CD4-positive, alpha-beta T cell treated with Interleukin-21 for 1 hour (primary cell): ENCODE measurements at places on chromosomes 4 and X.

DNA sequence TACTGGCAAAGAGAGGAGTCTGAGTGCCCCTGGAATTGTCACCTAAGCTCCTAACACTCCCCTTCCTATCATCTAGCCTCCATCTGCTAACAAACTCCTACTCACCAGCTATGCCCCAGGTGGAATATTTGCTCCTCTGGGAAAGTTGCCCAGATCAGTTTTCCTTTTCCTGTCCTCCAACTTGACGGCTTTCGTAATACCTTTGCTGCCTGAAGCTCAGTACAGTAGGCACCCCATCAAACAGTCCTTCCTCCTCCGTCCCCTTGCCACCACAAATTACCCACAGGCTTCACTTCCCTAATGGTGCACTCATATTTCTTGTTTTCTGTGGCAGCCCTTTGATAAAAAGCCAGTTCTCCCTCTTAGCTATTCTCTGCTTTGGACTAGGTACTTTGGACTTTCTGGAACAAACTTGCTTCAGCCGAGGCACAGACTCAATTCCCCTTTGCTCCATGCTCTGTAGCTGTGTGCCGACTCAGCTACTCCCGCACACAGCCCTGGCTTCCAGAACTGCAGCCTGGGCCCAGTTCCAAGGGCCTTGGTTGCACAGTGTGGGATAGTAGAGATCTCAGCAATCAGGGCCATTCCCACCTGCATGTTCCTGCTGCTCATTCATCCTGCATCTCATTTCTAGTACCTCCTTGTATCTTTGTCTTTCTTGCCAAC lies 605.1 kb downstream of the BCOR start:
- no peak for DNase-seq

DNA sequence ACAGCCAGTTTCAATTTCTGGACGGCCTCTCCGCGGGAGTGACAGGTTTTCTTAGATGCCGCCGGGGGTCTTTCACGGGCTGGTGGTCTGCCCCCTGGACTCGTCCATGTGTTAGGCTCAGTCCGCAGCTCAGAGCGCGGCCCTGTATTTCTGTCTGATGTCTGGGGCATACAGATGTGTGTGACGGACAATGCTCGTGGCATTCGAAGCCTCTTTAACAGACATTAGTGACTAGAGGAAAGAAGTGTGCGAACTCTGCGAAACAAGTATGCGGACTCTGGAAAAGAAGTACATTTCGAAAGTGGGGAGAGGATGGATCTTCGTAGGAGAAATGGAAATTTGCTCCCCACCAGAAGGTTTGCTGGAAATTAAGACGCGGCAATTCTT lies 793 bp upstream of the DCUN1D4 start:
- DNase-seq = no peak

DNA sequence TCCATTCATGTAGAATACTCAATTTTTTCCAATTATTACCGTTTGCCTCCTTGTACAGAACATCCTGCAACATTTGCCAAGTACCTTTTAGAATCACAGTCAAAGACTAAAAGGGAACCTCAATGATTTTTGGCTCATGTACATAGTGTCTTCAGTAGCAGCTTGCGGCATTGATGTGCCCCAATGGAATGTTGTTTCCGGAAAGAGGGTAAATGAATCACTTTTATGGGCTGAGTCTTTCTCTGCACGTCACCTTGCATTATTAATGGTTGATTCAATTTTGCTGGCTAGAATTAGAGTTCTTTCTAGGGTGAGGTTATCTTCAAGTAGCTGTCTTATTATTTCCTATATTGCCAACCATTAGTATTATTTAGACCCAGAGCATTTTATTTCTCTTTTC lies 116.9 kb upstream of the GABRA2 start:
- DNase-seq = no peak

DNA sequence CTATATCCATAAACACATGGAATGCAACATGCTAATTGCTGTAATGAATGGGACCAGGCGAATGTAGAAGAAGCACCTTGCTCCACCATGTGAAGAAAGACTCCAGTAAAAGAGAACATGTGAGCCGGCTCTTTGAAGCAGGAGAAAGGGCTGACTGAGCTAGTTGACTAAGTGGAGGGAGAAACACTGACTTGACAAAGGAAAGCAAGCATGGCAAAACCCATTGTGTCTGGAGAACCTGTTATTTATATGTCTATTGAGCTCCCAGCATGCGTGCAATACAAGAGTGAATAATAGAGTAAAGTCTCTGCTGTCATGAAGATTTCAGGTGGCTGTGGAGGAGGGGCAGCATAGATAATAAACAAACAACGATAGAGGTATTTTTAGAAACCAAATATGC lies 559.9 kb downstream of the RAB28 start:
- no peak for DNase-seq

DNA sequence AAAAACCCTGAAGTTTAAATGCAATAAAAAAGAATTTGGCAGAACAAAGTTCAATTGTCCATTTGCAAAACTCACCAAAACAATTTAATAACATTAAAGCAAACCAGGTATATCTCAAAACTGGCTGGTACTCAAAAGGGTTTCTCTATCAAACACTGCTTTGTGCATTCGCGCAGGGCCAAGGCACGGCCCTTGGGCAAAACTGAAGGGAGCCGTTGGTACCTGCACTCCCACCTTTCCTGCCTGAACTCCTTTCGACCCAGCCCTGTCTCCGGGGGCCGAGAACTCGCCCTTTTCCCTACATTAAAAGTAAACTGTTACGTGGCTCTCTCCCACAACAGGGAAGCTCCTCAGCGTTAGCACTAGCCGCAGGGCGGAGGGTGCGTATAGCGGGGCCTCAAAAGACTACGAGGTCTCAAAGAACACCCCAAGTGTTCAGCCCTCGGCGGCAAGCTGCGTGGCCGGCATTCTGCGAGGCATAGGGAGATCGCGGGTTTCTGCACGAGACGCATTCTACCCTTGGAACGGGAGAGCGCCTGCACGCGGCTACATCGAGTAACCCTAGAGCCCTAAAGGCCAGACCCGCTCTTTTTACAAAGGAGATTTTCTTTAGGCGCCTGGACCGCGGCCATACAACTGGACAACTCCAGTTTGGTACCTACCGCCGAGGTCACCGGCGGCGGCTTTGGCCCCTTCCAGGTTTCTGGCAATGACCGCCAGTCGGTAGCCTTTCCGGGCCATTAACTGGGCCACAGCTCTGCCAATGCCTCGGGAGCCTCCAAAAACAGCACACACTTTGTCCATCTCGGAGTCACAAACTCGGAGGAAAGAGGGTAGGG lies 550 bp downstream of the CBR4 start:
- peak; percentile 56 for DNase-seq

GRCh38 chr4:11710453-11711093 lies 281.9 kb upstream of the HS3ST1 start:
- no peak for DNase-seq

DNA sequence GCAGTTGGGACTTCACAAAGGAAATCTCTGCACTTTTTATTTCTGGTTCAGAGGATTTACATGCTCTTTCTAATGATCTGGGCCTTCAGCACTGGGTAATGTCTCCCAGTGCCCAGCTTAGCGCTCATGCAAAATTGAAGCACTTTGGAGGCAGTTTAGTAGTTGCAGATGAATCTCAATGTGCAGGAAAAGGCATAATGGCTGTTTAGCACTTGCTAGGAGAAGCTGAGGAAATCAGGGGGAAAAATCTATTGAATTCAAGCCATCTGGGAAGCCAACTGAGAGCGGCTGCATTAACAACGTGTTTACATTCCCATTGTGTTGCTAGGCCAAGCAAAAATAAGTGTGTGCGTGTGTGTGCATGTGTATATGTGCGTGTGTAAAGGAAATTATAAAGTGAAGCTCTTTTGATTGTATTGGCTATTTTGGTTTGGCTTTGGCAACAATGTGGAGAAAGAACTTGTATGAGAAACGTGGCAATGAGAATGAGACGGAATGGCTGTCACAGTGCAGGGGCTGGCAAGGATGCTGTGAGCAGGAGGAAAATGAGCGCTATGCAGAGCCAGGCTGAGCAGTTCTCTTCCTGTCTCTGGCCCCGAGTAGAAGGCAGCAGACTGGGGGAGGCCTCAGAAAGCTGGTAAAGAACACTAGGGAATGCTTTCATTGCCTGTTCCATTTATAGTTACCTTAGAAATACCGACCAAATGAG lies 231.5 kb downstream of the UNC5C start:
- DNase-seq = no peak

DNA sequence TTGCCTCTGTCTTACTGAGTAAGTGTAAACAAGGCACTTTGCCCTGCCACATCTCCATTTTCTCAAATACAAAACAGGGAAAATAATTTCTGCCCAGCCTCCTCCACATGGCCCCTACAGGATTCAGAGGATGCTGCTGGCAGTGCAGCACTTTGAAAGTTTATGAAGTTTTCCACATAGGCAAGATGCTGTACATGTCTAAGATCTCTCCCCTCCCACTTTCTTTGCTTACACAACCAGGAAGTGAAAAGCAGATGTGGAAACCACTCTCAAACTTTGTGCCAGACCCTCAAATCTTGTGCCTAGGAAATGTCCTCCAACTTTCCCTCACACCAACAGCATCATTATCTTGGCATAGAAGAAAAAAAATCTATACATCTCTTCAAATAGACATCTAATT lies 257.0 kb upstream of the LDB2 start:
- DNase-seq = no peak

DNA sequence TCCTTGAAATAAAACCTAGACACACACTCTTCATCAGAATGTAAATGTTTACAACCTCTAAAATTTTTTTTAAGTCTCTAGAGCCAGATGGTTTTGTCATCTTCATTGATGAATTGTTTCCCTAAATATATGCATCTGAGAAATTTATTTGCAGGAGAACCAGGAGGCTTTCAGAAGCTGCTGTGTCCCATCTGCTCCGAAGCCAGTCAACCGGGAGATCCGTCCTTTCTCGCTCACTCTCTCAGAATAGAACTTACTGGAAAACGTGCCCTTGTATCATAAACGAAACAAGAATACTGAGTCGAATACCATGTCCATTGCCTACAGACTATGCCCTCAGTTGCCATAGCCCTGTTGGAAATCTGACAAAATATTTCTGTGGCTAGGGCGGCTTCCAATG lies 103.5 kb downstream of the SLC34A2 start:
- no peak for DNase-seq

- no peak for DNase-seq
Observed at GRCh38 chr4:168562041-168562571, 65.3 kb downstream of the PALLD start.
